Hippocampal formation (tissue), 2 donors: ENCODE measurements at places on chromosomes 2 and 18.

GRCh38 chr2:195902857-195903256 is 165.8 kb downstream of the DNAH7 start:
- no peak for DNase-seq

GRCh38 chr2:25981596-25982272 is 563 bp downstream of the KIF3C start:
- no peak for DNase-seq

- no peak for DNase-seq
Observed at GRCh38 chr18:65523461-65523860, 227.4 kb upstream of the CDH7 start.

GRCh38 chr2:221731432-221732145 is 159.5 kb upstream of the EPHA4 start:
- DNase-seq, result no peak

DNA sequence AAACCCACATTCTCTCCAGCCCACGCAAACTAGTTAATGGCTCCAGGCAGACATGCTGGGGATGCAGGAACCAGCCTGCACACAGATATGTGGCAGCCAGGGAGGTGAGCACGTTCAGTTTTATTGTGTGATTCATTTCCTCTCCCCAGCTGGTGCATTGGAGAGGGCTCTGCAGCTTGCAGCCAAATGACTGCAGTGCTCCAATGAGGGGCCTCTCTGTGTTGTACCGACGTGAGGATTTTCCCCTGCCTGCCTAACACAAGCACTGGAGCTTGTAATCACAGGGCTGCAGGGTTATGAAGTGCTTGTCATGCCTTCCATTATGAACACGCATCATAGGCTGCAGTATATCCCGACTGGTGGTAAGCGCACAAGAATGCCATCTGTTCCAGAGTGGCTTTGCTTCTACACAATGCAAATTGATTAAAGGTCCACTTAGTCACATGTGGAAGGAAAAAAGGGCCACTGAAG is 92.3 kb upstream of the THUMPD2 start:
- no peak for DNase-seq

- no peak for DNase-seq
Observed at GRCh38 chr2:176103742-176104315, 3.3 kb upstream of the HOXD11 start.

DNA sequence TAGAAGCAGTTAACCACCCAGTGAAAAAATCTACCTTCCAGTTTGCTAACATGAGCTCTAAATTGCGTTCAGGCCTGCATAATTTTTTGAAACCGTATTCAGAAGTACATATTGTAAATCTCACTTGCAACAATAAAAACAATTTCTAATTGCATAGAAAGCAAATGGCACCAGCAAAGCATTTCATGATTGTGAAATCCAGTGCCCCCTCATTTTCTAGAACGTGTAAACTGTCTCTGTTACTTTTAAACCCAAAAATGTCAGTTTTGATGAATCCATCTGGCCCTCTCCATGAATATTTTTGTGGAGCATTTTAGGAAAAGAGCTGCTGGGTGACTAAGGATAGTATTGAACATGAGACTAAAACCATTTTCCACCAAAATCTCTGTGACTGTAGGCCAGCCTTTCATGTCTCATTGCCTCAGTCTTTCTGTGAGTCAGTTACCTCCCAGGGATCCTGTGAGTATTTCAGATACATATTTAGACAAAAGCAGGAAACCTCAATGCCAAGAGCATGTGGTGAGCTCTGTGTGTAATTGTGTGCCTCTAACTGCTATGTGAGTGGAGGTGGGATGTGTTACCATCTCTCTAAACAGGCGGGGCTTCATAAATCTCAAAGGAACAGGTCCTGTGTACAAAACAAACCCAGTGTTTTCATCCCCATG is 477.8 kb upstream of the DCC start:
- DNase-seq, result no peak

GRCh38 chr2:186733414-186733813 is 39.6 kb downstream of the FAM171B start:
- DNase-seq, result no peak

GRCh38 chr2:199749571-199749970 is 101.4 kb downstream of the FTCDNL1 start:
- no peak for DNase-seq

- no peak for DNase-seq
Observed at GRCh38 chr18:785242-785641, 26.8 kb downstream of the YES1 start.

DNA sequence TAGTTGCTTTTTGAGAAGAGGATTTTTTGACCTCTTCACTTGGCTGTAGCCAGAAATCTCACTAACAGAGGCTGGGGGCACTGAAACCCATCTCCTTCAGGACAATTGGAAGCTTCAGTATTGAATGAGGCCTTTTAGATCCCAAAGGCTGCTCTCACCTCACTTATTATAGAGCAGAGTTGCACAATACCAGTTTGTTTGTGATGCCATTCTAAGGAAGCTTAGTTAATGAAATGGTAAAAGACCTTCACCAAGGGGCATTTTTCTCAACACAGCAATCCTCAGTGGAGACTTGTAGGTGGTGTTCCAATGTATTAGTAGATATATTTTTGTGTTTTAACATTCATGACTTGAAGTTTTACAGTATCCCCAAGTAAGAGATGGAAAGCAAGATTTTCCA is 71.0 kb upstream of the RFX8 start:
- no peak for DNase-seq

DNA sequence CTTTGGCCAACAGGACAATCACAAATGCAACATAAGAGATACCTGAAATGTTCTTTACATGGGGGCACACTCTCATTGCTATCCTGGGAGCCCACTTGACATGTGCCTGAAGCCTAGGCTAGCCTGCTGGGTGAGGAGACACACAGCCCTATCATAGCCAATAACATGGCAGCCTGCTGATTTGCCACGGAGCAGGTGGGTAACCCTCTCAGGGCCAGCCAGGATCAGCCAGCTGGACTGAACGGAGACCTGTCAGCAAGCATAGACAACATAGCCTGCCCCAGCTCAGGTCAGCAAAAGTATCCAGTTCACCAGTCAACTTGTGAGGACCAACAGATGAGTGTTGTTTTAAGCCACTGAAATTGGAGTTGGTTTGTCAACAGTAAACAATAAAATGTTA is 566.5 kb downstream of the DCDC2C start:
- DNase-seq, result no peak

DNA sequence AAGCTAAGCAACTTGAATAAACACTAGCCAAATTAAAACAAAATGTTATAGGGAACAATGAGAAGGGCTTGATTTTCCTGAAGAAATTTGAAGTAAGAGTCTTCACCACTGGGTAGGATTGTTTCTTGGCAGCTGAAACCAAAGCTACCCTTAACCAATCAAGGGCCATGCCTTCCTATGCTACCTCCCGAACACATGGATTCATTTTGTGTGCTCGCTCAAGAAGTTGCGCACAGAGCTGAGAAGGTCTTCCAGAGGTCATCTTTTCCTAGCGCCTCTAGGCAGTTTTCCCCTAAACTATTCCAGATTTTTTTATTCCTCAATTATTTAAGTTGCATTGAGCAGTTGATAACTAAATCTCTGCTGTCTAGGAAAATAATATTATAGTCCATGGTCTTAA is 264.6 kb downstream of the RBM43 start:
- DNase-seq, result no peak

- no peak for DNase-seq
Observed at GRCh38 chr2:56170504-56170903, 13.3 kb upstream of the CCDC85A start.

DNA sequence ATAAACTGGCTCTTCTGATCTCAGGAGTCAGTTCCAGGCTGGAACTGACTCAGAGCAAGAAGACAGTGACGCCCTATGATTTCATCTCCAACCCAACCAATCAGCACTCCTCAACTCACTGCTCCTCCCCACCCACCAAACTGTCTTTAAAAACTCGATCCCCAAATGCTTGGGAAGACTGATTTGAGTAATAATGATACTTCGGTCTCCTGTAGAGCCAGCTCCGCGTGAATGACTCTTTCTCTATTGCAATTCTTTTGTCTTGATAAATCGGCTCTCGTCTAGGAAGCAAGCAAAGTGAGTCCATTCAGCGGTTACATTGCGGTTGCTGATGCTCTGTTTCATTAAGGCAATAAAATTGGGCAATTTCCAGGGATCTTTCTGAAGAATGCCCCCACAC is 1025.3 kb upstream of the CNTNAP5 start:
- no peak for DNase-seq

DNA sequence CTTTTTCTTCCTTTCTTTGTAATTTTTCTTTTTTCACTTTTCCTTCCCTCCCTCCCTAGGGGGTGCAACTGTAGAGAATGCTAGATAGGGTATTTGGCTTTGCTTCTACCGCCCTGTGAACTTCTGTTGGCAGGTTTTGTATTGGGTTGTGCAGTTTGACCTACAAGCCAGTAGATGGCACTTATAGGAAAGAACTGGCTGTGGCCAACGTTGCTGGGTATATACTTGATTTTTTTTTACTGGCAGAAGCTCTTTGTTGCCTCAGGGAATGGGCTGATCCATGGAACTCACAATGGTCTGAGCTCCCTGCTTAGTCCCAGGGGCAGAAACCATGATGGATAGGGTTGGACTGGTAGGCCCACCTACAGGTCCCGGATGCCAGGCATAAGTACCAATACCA is 1019.5 kb upstream of the LRRTM1 start:
- DNase-seq, result no peak
